ENCODE measurements at places on chromosomes 5 and 9.

GRCh38 chr9:83238871-83239640 lies 176.1 kb upstream of the RASEF start:
- DNase-seq: peak; percentile 1

GRCh38 chr5:65157906-65158603 lies 323.7 kb downstream of the ADAMTS6 start:
- DNase-seq: no peak

GRCh38 chr5:51382521-51383130 lies 622 bp upstream of the ISL1 start:
- DNase-seq: no peak

DNA sequence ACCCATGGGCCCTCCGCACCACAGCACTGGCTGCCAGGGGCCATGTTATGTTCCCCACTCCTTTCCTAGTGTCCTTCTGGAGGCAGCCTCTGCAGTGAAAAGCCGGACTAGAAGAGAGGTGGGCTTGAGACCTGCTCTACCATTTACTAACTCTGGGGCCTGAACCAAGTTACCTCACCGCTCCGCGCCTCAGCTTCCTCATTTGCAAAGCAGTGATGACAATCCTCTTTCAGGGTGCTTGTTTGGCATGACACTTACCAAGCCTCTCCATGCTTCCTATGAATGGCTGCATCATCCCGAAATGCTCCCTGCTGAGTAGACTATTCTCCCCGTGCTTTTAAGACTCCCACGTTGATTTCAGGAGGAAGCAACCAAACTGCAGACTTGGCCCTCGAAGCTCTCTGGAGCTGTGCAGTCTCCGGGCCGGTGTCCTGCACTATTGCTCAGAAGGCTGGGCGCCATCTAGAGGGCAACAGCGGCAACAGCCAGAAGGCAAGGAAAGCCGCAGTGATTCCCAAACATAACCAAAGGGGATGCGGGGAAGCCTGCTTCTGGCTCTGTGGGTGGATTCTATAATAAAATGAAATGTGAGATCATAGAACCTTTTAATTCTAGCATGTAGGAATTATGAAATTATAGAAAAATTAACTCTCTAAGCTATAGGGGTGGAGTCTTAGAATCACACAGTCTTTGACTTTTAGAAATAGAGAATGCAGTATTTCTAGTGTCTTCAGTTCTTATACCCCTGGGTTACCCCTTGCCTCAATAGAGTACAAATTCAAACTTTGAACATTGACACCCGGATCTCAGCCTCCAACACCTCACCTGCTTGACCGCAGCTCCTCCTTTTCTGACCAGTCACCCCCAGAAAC lies 599.8 kb upstream of the BRINP1 start:
- peak; percentile 44 for DNase-seq

- DNase-seq: no peak
Observed at GRCh38 chr5:52692039-52692438, 95.7 kb upstream of the ITGA1 start.

DNA sequence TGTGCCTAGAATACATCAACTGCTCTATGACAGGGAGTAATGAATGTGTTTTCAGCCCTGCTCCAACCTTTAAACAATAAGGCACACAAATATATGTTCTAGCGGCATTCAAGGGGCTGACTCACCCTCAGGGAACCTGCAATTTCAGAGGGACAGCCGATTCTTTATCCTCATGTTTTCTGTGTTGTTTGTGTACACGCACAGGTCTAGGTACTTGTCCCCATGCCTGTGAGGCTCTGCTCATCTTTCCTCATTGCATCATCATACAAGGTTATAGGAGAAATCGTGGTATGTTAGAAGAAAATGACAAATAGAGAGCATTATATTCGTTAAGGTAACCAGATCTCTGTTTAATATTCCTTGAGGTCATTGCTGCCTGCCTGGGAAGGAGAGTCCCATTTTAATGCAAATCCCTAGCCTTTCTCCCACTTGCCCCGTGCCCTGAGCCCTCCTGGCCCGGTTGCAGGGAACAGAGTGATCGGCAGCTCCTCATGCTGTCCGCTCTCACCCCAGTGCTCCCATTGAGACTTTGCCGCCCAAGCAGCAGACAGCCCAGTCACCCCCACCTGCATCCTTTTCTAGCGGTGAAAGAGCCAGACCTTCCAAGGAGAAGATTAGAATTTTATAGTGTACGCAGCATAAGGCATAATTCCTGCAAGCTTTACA lies 14.6 kb downstream of the MAP1B start:
- no peak for DNase-seq

GRCh38 chr9:107635803-107636174 lies 146.2 kb upstream of the KLF4 start:
- no peak for DNase-seq

DNA sequence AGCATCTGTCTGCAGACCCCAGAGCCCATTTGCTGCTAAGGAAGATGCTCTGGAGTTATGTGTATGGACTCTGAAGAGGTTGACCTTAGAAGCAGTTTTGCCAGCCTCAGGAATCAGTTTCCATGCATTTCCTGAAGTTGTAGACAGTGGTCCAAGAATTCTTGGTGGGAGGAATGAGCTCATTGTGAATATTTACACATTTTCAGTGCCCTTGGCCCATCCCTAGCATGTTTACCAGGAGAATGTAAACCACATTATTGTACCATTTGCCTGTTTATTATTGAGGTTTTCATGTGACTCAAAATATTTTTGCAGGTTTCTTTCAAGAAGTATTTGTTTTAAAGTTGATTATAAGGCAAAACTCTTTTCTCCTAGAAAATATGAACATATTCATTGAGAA lies 93.8 kb downstream of the NXNL2 start:
- no peak for DNase-seq

- DNase-seq: peak; percentile 41
Observed at GRCh38 chr5:36600917-36601527, 5.4 kb upstream of the SLC1A3 start.

- DNase-seq: no peak
Observed at GRCh38 chr9:445033-445432, 230.4 kb downstream of the DOCK8 start.

DNA sequence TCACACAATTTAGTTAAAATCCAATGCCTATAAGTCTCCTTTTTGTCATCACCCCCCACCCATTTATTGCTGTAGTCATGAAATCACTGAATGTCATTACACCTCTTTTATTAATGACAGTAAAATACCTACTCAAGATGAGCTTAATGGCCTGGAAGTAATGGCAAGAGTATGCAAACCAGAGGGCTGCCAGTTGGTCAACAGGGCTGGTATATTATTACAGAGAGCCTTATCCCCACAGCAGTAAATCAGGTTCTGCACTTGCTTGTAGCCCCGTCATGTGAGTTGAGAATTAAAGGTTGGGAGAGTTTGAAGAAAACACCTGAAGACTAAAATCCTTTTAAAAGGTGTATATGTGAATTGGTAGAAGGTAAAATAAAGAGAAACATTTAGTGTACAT lies 372.4 kb downstream of the MAT2B start:
- DNase-seq: peak; percentile 3

DNA sequence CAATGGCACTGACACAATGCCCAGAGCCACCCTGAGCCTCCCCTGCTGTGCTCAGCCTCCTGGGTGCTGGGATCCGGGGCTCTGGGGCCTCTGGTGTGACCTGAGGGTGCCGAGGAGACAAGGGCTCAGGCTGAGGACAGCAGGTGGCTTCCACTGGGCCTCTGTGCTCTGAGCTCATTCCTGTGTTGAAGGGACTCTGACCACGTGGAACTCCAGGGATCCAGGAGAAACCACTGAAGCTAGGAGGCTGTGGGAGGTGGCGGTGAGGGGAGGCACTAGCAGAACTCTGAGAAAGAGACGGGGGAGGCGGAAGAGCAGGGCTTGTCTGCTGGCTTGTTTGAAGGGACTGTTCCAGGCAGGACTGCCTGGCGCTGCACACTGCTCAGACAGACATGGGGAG lies 318.7 kb upstream of the IRX1 start:
- DNase-seq: no peak

DNA sequence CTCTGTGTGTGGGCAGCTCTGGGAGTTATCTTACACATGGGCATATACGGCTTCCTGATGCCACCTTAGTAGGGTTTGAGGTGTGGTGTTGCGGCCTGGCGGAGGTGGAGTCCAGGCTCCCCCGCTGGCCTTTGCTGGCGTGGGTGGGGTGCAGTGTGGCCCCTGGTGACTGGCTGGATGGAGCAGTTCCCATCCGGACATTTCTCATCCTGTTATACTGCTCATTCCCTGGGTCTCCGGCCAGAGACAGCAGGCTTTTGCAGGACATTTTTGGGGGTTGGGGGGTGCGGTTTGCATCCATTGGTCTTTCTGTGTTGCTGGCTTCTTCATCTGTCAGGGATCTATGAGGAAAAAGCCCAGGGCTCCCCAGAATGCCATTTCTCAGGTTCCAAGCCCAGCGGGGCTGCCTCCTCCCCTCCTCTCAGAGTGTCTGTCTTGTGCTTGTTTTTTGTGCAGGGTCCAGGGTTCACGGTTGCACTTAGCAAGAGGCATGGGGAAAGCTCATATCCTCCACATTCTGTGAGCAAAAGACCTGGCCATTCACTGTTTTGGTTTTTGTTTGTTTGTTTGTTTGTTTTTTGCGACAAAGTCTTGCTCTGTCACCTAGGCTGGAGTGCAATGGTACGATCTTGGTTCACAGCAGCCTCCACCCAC lies 22.3 kb downstream of the NDUFS6 start:
- DNase-seq: no peak

DNA sequence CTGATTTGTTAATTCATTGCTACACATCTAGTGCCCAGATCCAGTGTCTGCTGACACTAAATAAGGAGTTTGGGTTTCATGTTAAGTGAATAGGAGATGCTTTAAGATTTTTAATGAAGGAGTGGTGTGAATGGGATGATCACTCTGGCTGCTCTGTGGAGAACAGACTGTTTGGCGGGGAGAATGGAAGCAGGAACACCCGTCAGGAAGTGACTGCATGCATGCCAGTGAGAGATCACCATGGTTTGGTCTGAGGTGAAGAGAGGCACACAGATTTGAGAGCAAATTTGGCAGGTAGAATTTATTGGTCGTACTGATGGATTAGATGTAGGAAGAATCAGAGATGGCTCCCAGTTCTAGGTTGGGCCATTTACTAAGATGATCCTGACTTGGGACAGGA lies 19.8 kb downstream of the ATP6V0E1 start:
- no peak for DNase-seq

- no peak for DNase-seq
Observed at GRCh38 chr5:170573114-170573513, 69.3 kb downstream of the KCNIP1 start.

DNA sequence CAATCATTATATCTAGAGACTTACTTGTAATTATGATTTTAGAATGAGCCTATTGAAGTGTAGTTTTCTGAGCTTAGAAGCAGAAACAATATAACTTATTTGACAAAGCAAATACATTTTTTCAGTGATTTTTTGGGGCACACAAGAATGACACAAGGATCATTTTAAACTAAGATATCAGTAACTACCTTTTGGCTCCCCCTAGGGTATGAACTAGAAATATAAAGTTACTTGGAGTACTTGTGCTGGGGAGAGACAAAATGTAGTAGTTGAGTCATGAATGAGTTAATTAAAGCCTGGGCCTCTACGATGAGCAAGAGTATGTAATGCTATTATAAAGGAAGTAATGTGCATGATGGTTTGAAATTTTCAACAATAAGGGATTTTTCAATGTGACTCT lies 1244.1 kb upstream of the ACO1 start:
- no peak for DNase-seq

DNA sequence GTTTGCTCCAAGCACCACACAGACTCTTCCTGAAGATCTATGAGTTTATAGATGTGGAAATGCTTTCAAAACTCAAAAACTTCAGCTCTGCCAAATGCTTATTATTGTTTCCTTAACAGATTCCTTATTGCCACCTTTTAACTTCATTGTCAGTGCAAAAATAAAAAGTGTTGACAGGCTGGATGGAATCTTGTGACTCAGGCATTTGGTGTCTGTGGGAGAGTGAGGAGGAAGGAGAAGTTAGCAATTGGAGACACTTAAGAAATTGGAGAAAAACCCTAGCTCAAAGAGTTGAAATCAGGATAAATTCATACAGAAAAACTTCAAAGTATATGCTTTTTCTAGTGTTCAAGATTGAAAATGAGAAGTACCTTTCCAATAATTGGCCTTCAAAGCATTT lies 140.6 kb upstream of the PUM3 start:
- DNase-seq: no peak

DNA sequence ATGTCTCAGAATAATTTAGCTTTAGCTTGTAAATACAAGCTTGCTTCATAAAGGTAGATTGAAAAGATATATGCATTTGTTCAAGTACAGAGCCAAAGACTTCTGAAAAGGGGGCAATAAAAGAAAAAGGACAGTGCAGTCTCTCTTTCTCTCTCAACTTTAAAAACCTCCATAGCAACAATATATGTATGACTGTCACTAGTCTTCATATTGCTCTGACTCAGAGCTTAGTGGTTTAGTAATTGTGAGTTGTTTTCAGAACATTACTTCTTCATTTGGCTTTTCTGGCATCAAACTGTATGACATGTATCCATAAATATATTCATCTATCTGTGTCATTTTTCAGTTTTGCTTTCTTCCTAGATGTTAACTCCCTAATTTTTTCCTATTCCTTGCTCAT lies 194.6 kb upstream of the KIF2A start:
- DNase-seq: no peak

DNA sequence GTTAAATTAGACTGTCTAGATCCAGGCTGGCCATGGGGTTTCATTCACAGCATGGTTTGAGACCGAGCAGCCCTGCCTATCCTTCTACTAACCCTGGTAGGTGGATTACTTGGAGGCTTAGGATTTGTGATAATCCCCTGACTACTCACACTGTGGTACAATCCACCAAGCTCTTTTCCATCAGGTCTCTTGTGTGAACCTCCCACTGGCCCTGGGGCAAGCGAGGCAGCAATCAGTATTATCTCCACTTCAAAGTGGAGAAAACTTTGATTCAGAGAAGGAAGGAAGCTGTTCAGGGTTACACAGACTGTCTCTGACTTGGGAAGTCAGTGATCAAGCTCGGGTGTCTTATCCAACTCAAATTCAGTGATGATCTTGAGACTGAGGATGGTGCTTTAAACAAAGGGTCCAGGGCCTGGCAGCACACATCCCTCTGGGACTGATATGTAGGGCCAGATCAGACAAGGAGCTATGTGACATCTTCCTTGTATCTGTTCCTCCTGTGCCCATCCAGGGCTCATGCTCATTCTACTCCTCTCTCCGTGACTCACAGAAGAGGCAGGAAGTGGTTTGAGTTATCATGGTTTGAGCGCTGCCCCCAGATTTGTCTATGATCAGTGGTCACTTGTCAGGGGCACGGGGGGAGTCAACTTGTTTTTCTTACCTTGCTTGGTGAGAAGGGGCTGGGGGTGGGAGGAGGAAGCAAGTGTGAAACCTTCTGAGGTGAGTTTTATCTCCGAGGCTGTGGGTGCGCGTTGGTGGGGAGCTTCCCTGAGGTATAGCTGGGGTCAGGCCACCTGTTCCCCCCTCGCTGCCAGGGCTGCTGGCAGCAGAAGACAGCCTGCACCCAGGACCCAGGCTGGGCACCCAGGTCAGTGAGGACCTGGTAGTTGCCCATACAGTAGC lies 48.6 kb downstream of the RGS3 start:
- DNase-seq: no peak

DNA sequence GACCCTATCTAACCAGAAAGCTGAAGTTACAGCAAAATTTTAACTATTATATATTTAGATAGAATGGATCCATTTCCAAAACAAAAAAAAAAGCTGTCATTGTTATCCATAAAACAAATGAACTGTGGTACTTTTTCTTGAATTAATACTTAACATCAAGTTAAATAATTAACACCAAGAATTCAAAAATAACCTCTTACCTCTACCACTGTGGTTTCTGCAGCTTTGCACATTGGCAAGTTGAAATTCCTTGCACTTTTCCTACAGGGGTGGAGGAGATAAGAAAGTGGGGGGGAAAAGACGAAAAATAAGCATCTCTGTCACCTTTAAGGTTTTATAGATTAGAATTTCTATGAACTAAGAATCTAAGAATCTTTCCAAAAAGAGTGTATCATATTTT lies 30.0 kb downstream of the OXCT1 start:
- no peak for DNase-seq
